ENCODE measurements at places on chromosomes 4 and X.

GRCh38 chr4:87003266-87003665, 68.5 kb downstream of the AFF1 start:
- no peak for DNase-seq

- DNase-seq: no peak
Observed at GRCh38 chr4:122798101-122798500, 28.5 kb upstream of the FGF2 start.

DNA sequence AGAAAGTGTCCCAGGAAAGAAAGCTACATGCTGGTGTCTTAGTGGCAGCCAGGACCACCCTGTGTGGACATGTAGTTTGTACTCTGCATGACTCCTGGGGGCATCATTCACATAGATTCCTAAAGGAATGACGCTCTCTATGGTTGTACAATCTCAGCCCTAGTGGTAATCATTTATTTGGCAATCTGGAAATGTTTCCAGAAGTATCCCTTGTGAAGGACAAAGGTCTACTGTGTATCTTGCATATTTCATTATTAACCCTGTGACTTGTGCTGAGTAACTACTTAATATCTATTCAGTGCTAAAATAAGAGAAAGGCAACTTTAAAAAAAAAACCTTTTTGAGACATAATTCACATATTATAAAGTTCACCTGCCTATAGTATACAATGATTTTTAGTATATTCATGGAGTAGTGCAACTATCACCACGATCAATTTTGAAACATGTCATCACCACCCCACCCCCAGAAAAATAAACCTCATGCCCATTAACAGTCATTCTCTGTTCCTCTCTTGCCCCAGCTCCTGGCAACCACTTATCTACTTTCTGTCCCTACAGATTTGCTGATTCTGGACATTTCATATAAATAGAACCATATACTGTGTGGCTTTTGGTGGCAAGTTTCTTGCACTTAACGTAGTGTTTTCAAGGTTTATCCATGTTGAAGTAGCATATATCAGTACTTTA, 51.7 kb downstream of the SHROOM3 start:
- DNase-seq: no peak

GRCh38 chr4:126604268-126604867, 1028.4 kb upstream of the INTU start:
- no peak for DNase-seq

DNA sequence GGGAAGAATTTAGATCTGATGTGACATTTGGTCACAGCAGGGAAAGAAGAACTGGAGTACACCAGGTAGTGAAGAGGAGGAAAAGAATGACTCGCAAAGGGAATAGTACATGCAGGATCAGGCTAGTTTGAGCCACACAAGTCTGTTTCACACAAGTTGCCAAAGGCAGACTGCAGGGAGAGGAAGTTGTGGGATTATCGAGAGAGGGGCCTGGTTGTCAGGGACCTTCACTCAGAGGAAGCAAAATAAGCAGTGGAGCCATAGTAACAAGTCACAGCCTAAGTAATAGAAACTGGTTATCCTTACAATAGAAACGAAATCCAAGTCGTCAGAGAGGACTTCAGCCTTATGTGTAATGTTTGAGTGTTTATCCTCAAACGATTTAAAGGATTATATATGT, 316.7 kb upstream of the HTR2C start:
- no peak for DNase-seq

DNA sequence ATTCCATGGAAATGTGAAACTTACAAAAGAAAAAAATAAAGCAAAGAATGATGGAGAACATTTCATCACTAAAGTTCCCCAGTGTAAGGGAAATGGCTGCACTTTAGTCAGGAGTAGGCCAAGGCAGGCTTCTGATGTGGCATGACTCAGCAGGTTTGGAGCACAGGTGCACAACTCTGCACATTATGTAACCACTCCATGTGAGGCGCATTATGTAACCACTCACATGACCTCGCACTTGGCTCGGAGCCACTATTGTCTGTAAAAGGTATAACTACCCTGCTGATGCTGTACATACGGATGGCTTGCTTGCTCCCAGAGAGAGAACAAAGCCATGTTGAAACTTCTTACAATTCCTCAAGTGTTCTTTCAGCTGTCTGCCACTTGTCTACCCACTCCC, 727.6 kb downstream of the TRAM1L1 start:
- no peak for DNase-seq
